ENCODE measurements at places on chromosomes 2 and 18. TPM values are rescaled to one million over a fixed set of nuclear protein-coding genes. Genes with fewer than 3 reads are reported as not detected.

- no peak overlapping the region for H3K27ac ChIP-seq
- no peak for DNase-seq
- H3K36me3 ChIP-seq = no peaks in the 10 kb centered on the region
- H3K27me3 ChIP-seq = no peaks in the 10 kb centered on the region
Observed at GRCh38 chr2:61926531-61927477, 21.3 kb downstream of the COMMD1 start.

DNA sequence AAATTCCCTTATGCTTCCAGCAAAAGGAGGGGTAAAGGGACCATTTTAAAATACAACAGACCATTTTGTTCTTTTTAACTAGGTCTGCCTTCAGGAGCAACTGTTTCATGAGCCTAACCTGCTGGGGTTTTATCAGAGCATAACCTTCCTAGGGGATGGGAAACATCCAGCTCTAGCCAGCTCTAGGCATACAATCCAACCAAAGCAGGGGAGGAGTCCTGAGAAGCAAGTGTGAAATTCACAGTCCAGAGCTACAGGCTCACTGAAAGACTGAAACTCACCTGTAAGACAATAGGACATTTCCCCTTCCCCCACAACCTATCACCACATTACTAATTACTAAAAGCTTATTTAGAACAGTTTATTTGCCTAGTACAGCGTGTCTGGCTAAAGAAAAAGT, 1296.6 kb upstream of the DDX18 start:
- H3K4me1 ChIP-seq = no peaks in the 10 kb centered on the region
- H3K36me3 ChIP-seq = no peaks in the 10 kb centered on the region
- H3K4me3 ChIP-seq = no peak overlapping the region
- no peaks in the 10 kb centered on the region for H3K27me3 ChIP-seq
- no peak overlapping the region for H3K27ac ChIP-seq
- DNase-seq = no peak

DNA sequence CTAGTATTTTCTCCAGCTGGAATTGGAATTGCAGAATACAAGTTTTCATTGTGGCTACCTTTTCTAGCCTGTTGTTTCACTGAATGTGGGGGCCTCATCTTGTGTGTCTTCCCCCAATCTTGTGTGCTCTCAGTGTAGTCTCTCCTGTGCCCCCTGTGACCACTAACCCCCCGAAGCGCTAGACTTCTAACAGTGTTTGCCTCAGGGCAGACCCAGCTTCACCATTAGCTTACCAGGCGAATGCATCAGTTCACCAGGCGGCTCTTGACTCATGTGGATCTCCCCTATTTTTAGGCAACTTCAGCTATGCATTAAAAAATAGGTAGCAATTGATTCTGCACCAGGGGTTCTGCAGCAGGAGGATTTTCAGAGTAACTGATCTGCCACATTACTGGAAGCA, 376.2 kb upstream of the MEIS1 start:
- H3K4me1 ChIP-seq = no peaks in the 10 kb centered on the region
- DNase-seq = no peak
- no peak overlapping the region for H3K4me3 ChIP-seq

DNA sequence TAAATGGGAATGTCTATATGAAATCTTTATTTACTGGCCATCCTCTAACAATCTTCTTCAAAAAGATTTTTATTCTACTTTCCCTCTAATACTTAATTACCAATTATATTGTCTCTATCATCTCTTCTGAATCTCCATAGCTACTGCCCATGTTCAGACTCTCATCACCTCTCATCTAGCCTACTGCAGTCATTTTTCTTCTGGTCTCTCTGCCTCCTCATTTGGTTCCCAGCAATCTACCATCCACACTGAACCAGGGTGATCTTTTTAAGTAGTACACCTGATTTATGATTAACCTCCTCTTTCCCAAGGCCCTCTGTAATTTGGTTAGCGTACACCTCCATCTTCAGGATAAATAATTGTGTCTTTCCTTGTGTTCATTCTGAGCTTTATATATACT, 57.6 kb downstream of the NCKAP1 start:
- no peaks in the 10 kb centered on the region for H3K4me1 ChIP-seq
- no peaks in the 10 kb centered on the region for H3K36me3 ChIP-seq
- H3K4me3 ChIP-seq = no peak overlapping the region
- no peak for DNase-seq
- no peak overlapping the region for H3K27ac ChIP-seq

The KRCC1 gene
- 18.1 TPM for total RNA-seq

The CYP1B1 gene
- 1.0 TPM for total RNA-seq

DNA sequence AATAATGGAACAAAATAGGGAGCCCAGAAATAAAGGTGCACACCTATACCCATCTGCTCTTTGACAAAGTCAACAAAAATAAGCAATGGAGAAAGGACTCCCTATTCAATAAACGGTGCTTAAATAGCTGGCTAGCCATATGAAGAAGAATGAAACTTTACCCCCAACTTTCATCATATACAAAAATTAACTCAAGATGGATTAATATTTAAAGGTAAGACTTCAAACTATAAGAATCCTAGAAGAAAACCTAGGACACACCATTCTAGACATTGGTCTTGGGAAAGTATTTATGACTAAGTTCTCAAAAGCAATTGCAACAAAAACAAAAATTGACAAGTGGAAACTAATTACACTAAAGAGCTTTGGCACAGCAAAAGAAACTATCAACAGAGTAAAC, 139.1 kb downstream of the DNAH7 start:
- H3K36me3 ChIP-seq = no peaks in the 10 kb centered on the region
- H3K4me1 ChIP-seq = no peaks in the 10 kb centered on the region
- no peak for DNase-seq
- no peak overlapping the region for H3K4me3 ChIP-seq
- no peaks in the 10 kb centered on the region for H3K27me3 ChIP-seq

DNA sequence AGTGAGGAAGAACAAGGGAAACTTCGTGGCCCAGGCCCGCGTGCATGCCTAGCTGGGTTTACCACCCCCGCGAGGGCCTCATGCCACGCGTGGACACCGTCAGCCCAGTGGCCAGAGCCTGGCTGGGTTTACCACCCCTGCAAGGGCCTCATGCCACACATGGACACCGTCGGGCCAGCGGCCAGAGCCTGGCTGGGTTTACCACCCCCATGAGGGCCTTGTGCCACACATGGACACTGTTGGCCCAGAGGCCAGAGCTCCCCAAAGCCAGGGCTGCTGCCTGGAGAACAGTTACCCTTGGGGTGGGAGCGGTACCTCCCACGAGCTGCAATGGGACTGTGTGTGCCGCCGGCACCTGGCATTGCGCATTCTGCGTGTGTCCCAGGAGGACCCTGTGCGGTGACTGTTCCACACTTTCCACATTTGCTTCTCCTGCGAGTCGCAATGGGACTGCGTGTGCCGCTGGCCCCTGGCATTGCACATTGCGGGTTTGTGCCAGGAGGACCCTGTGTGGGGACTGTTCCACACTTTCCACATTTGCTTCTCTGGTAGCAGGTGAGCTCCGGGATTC, 105.6 kb upstream of the CTDP1 start:
- no peak overlapping the region for H3K27ac ChIP-seq
- DNase-seq = no peak
- H3K4me3 ChIP-seq = no peak overlapping the region
- H3K36me3 ChIP-seq = no peaks in the 10 kb centered on the region
- peaks cover 78% of the 10 kb centered on the region for H3K27me3 ChIP-seq

DNA sequence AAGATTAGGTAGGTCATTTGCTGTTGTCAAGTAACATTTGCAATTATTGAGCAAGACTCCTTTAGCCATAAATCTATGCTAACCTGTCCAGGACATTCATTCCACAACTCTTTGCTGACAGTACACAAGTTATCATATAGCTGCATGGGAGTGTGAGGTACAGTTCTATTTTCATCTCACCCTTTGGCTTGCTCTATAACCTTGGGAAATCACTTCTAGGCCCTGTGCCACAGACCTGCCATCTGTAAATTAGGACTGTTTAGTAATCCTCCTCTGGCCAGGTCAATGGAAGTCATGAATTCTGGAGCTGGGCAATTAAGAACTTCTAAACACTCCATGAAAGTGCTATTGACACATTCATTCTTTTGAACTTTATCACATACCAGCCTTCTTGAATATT, 34.6 kb upstream of the PAIP2B start:
- no peaks in the 10 kb centered on the region for H3K4me1 ChIP-seq
- no peak overlapping the region for H3K4me3 ChIP-seq
- no peaks in the 10 kb centered on the region for H3K27me3 ChIP-seq
- DNase-seq = no peak
- H3K36me3 ChIP-seq = no peaks in the 10 kb centered on the region

DNA sequence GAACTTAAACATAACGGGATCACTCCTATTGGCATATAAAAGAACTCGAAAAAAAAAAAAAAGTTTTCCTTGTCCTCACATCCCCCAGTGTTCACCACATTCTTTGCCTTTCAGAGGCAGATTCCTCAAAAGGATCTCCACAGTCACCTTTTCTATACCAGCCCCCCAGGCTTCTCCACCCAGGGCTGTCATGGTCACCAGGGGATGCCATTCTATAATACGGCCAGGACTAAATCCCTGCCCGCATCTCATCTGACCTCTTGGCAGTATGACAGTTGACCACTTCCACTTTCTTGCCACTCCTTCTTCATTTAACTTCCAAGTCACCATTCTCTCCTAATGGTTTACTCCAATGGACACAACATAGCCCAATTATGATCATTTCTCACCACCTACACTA, 29.3 kb downstream of the SOS1 start:
- H3K4me3 ChIP-seq = no peak overlapping the region
- no peak overlapping the region for H3K27ac ChIP-seq
- no peak for DNase-seq
- no peaks in the 10 kb centered on the region for H3K27me3 ChIP-seq
- no peaks in the 10 kb centered on the region for H3K36me3 ChIP-seq
- peaks cover 24% of the 10 kb centered on the region for H3K4me1 ChIP-seq

DNA sequence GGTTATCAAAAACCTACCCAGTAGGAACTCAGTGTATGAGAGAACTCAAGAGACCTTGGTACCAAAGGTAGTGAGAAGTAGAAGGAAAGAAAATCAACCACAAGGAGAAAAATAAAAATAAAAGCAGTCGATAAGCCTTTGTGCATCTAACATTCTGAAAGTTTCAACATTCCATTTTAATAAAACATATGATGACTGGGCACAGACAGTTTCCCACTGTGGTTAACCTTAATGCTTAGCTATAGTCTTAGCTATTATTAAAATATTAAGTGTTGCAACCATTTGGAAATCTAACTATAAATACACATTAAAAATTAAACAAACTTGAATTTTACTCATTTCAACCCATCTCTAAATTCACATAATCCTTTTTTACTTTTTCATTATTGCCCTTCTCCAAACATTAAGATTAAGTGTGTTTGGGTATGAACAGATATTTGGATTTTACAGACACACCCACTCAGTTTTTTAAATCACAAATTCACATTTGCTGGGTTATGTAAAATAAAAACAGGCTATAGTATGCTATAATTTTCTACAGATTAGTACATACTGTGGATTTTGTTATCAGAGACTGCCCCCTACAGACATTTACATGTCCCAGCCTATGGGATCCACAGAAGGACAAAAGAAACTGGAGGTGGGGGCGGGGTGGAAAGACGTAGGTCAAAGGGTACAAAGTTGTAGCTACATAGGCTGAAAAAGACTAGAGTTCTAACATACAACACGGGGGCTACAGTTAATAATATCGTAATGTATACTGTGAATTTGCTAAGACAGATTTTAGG, 32.8 kb downstream of the SRBD1 start:
- H3K4me1 ChIP-seq = no peaks in the 10 kb centered on the region
- H3K4me3 ChIP-seq = no peak overlapping the region
- H3K27me3 ChIP-seq = no peaks in the 10 kb centered on the region
- DNase-seq = no peak
- H3K36me3 ChIP-seq = no peaks in the 10 kb centered on the region

- peaks cover 37% of the 10 kb centered on the region for H3K4me1 ChIP-seq
- H3K27ac ChIP-seq = no peak overlapping the region
- DNase-seq = no peak
- no peaks in the 10 kb centered on the region for H3K27me3 ChIP-seq
Observed at GRCh38 chr2:223724861-223725260, 112.5 kb downstream of the AP1S3 start.

The CARF gene
- total RNA-seq = 3.5 TPM

DNA sequence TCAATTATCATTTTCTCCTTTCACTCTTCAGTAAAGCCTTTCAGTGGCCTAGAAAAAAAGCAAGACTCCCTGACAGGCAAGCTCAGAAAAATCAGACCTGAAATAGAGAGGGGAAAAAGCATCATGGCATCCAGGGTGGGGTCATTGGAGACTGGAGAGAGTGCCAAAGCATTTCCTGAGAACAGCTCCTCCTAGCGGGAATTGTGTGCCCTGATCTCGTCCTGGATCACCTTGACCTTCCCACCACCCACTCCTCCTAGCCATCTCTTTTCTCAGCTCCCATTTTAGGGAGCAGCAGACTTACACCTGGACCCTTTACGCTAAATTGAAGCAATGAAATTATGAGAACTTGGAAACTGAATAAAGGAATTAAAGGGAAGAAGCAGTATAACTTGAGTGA, 176.6 kb downstream of the VWC2L start:
- no peak overlapping the region for H3K4me3 ChIP-seq
- no peak for DNase-seq
- no peaks in the 10 kb centered on the region for H3K4me1 ChIP-seq
- H3K27ac ChIP-seq = no peak overlapping the region
- H3K36me3 ChIP-seq = no peaks in the 10 kb centered on the region

Data from esophagus squamous epithelium (tissue), 5 donors.